ENCODE measurements at places on chromosomes 16 and 17. TPM values are rescaled to one million over a fixed set of nuclear protein-coding genes. Genes with fewer than 3 reads are reported as not detected.

Gene CA5A
- total RNA-seq, result not detected

Gene AANAT
- not detected for total RNA-seq

Gene HAS3
- 2.4 TPM for total RNA-seq

Gene AGRP
- total RNA-seq, result not detected

Gene KLHL10
- 0.43 TPM for total RNA-seq

Gene CCL13
- total RNA-seq, result 5.8 TPM

Gene PMP22
- total RNA-seq, result 170 TPM

Gene TMEM204
- total RNA-seq, result 14.1 TPM

Gene SLC5A11
- not detected for total RNA-seq

Gene NPIPA7
- total RNA-seq, result 0.57 TPM

Gene HS3ST4
- not detected for total RNA-seq

Gene CD79B
- total RNA-seq, result 0.43 TPM

Gene TEKT5
- 0.14 TPM for total RNA-seq
